ENCODE measurements at places on chromosomes 16 and 17.

GRCh38 chr16:81657224-81657623 is 121.9 kb upstream of the PLCG2 start:
- DNase-seq: no peak

- no peak for DNase-seq
Observed at GRCh38 chr17:48628649-48629410, 2.7 kb upstream of the HOXB9 start.

DNA sequence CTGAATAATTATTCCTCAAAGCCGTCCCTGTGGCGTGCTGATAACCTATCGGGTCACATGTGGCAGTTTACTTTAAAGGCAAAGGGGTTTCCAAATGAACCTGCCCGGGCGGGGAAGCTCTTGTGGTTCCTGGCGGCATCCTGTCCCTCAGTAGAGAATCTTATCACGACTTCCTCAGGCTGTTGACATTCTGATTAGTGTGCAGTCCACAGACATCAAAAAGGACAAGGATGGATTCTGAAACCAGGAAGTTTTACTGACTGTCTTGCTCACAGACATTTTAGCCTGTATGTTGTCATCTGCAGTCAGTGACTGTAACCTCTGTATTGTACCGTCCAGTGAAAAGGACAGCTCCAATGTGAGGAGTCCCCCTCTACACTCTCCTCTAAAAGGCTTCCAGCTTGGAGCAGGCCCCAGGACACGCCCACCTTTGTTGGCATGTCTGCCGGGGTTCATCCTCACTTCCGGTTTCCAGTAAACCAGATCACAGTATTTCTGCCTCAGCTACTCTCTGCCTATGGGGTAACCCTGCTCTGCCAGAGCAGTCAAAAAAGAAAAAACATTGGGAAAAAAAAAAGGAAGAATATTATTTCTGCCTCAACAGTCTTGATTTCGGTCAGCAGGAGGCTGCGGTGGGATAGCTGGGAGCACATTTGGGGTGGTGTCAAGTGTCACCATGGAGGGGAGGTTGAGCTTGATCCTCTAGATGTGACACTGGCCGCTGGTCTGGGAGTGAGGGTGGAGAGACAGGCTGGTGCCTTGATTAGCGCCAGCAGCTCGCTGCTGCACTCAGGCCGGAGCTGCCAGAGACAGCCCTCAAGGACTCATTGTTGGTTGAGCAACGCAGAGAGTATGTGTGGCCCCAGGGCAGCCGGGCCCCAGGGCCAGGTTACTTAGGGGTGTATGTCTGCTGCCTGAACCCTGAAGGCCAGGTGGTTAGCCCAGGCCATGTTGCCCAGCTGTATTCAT is 89.0 kb upstream of the DNAH17 start:
- DNase-seq: peak; percentile 22

GRCh38 chr17:38877130-38877851 is 7.4 kb downstream of the LASP1 start:
- DNase-seq: no peak

- no peak for DNase-seq
Observed at GRCh38 chr16:75342308-75342811, 90.9 kb upstream of the BCAR1 start.

DNA sequence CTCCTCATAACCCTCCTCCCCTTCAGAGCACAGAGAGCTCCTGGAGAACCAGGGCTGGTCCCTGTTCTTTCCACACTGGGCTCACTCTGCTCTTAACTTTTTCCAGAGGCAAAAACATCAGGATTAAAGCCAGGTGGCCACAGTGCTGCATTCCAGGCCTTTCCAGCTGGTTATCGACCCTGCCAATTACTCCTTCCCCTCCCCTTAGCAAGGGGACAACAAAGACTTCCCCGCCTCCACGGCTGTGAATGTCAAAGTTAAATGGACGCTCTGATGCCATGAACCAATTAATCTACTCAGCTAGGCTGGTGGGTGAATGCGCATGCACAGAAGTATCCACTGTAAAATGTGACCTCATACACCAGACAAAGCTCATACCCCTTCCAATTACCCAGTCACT is 23.1 kb downstream of the ACLY start:
- DNase-seq: no peak

DNA sequence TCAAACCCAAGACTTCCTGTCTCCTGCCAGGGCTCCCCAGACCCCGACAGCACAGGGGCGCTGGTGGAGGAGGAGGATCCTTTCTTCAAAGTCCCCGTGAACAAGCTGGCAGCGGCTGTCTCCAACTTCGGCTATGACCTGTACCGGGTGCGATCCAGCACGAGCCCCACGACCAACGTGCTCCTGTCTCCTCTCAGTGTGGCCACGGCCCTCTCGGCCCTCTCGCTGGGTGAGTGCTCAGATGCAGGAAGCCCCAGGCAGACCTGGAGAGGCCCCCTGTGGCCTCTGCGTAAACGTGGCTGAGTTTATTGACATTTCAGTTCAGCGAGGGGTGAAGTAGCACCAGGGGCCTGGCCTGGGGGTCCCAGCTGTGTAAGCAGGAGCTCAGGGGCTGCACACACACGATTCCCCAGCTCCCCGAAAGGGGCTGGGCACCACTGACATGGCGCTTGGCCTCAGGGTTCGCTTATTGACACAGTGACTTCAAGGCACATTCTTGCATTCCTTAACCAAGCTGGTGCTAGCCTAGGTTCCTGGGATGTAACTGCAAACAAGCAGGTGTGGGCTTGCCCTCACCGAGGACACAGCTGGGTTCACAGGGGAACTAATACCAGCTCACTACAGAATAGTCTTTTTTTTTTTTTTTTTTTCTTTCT is 8.1 kb downstream of the SERPINF1 start:
- DNase-seq: no peak

DNA sequence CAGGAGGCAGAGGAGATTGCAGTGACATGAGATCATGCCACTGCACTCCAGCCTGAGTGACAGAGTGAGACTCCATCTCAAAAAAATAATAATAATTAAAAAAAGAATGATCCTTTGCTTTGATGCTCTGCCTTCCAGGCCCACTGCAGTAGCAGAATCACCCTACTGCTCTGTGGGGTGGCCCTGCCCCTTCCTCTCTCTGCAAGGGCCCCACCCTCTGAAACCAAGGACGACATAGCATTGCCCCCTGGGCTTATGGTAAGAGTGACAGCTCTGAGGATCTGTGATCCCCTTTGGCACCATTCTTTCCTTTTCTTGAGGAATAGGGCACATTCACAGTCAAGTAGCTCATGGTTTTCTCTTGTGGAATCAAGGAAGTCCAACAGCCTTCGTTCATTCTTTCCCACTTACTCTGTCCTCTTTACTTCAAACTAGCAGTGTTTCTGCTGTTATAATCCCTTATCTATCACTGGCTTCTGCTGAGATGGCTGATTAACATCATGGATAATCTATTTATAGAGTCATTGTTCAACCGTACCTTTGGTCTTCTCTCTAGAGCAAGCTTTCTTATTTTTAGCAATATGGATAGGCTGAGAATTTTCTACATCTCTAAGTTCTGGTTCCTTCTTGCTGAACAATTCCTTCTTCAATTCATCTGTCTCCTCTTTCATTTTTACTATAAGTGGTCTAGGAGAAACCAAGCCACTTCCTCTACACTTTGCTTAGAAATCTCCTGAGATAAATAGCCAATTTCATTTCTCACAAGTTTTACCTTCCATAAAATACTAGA is 14.1 kb downstream of the RAD51C start:
- no peak for DNase-seq

GRCh38 chr16:49411121-49411970 is 37.7 kb downstream of the C16orf78 start:
- DNase-seq: no peak

GRCh38 chr17:78986649-78987328 is 7.1 kb upstream of the LGALS3BP start:
- no peak for DNase-seq

GRCh38 chr17:42698736-42699414 is 16.5 kb downstream of the CNTNAP1 start:
- DNase-seq: no peak

GRCh38 chr17:82849076-82849945 is 9.5 kb upstream of the ZNF750 start:
- DNase-seq: no peak

DNA sequence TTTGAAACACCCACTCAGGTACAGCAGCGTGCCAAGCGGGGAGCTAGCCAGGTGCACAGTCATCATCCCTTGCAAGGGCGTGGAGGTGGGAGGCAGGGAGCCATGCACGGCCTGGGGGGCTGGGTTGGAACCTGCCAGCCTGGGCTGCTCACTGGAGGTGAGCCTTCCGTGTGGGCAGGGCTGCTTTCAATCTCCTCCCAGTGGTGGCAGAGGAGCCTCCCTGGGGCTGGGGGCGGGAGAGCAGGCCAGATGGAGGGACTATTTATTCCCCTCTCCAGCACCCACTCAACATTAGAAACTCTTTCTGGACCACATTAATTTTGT is 90.3 kb downstream of the KATNIP start:
- DNase-seq: no peak

- DNase-seq: no peak
Observed at GRCh38 chr16:21643785-21644184, 8.6 kb downstream of the IGSF6 start.

- no peak for DNase-seq
Observed at GRCh38 chr17:64038331-64039105, 18.1 kb upstream of the ICAM2 start.

- no peak for DNase-seq
Observed at GRCh38 chr17:77457572-77458201, 316.9 kb downstream of the SEC14L1 start.

DNA sequence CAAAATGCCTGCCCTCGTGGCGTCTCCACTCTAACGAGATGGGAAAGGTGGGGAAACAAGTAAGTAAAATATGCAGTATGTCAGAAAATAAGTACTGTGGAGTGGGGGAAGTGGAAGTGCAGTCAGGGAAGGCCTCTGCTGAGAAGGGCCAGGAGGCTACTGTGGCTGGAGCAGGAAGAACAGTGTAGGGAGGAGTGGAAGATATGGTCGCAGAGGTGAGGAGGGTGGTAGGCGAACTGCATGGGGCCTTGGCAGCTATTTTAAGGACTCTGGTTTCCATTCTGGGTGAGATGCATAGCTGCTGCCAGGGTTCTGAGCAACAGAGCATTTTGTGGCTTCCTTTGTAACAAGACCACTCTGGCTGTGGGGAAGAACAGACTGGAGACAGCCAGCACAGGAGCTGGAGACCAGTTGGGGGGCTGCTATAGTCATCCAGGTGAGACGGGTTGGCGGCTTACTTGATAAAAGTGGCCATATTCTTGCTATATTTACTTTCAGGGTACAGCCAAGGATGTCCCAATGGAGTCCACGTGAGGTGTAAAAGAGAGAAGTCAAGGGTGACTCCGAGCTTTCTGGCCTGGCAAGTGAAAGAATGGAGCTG is 42.6 kb downstream of the CYTH1 start:
- no peak for DNase-seq

GRCh38 chr17:32486111-32486700 is 587 bp upstream of the CDK5R1 start:
- DNase-seq: no peak

GRCh38 chr16:65895486-65895885 is 471.0 kb upstream of the CDH5 start:
- DNase-seq: no peak

GRCh38 chr17:69732272-69732918 is 317.9 kb downstream of the MAP2K6 start:
- DNase-seq: no peak

GRCh38 chr17:68572138-68572842 is 28.9 kb downstream of the FAM20A start:
- DNase-seq: no peak

DNA sequence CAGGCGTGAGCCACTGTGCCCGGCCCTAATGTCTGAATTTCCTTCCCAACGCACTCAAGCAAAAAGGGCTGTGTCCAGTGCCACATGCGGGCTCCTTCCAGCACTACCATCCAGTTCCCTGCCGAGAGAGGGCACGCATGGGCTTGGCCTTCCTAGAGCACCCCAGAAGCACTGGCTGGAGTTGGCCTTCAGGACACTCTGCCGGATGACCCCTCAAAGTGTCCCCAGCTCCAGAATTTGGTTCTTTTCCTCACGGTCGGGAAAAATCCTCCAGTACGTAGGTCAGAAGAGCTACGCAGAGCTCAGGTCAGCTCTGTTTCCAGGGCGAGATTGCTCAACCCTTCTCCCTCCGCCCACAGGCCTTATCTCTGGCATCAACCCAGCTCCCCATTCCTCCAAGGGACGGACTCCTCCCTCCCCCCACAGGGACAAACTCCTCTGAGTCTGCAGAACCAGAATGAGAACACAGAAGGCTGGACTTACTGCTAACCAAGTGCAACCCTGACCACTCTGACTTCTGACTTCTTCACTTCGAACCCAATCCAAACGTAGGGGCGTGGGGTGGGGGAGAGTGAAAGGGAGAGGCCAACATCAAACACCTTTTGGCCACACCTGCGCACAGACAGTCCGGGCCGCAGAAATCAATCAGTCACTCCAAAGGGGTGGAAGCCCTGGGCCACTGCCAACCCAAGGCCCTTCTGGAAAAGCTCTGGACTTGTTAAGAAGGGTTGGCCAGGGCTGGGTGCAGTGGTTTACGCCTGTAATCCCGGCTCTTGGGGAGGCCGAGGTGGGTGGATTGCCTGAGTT is 3.6 kb downstream of the CDC42EP4 start:
- DNase-seq: no peak

DNA sequence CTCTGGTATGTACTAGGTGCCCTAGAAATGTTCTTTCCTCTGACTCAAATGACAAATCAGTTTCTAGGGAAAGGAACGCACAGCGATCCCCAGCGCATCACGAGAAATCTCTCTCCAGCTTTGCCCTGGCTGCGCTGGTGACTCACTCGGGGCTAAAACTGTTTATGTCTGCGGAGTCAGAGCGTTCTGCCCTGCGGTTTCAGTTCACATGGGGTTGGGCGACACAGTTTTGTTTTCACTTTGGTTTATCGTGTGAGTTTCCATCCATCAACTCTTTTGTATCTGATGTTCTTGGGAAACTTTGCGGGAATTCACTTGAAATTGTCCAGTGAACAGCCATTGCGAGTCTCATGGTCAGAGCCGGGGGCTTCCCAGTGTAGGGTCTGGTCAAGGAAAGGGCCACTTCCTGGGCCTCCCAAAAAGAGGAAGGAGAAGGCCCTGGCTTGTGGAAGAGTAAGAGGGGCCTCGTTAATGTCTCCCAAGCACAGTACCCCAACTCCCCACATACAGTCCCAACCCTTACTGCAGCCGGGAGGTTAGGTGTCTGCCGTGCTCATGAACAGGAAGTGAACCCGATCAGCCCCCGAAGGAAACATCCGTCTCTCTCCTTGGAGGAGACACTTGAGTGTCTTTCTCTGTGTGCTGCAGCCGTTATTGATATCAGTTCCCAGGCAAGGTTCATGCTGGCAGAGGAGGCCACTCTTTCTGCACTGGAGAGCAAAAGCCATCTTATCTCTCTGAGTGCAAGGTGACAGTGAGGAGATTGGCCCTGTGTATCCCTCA is 643.2 kb downstream of the WWOX start:
- peak; percentile 42 for DNase-seq

GRCh38 chr17:59651346-59651745 is 31.7 kb downstream of the CLTC start:
- DNase-seq: no peak

DNA sequence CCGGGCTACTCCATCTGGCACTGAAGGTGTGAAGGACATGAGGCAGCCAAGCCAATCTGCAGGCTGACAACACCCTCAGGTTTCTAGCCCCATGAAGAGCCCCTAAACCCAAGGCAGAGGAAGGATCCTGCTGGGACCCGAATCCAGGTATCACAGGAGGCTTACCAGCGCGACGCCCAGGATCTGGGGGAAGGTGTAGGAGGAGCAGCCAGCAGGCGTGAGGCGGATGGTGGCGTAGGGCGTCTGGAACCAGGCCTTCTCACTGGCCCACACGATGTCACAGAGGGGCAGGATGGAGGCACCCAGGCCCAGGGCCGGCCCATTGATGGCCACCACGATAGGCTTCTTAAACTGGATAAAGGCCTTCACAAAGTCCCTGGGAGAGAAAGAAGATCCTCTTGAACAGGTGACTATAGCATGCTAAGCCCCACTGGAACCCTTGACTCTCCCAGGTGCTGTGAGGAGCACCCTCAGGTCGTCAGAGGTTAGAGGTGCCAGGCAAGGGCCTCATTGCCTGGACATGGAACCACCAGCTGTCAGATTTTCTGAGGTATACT is 71.7 kb downstream of the DYNLRB2 start:
- no peak for DNase-seq
